ENCODE measurements at places on chromosomes 2 and 18. TPM values are rescaled to one million over a fixed set of nuclear protein-coding genes. Genes with fewer than 3 reads are reported as not detected.
A peak's percentile ranks its signal among the peaks of the same experiment; 100 is the strongest.

Gene SERPINB11
- total RNA-seq, result not detected

DNA sequence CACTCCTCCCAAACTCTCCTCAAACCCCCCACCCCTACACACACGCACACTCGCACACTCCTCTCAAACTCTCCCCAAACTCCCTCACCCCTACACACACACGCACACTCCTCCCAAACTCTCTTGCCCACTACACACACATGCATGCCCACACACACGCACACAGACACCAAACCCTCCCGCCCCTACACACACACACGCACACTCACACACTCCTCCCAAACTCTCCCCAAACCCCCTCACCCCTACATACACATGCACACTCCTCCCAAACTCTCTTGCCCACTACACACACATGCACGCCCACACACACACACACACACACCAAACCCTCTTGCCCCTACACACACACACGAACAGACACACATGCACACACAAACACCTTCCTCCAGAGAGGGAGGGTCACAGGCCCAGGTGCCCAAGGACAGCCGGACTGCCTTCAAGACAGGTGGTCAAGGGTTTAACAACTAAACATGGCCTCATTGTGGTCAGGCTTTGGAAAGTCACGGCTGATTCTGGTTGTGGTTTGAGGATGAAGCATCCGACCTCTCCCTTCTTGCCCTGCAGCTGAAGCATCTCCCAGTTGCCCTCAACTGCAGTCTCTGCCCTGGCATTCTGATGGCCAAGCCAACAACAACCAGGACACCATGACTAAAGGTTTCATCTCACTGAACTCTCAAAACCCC, 72.3 kb upstream of the SNTG2 start:
- H3K27me3 ChIP-seq, result no peaks in the 10 kb centered on the region
- H3K36me3 ChIP-seq, result no peaks in the 10 kb centered on the region
- H3K4me3 ChIP-seq, result no peak overlapping the region
- H3K27ac ChIP-seq, result no peak overlapping the region
- H3K4me1 ChIP-seq, result no peaks in the 10 kb centered on the region

DNA sequence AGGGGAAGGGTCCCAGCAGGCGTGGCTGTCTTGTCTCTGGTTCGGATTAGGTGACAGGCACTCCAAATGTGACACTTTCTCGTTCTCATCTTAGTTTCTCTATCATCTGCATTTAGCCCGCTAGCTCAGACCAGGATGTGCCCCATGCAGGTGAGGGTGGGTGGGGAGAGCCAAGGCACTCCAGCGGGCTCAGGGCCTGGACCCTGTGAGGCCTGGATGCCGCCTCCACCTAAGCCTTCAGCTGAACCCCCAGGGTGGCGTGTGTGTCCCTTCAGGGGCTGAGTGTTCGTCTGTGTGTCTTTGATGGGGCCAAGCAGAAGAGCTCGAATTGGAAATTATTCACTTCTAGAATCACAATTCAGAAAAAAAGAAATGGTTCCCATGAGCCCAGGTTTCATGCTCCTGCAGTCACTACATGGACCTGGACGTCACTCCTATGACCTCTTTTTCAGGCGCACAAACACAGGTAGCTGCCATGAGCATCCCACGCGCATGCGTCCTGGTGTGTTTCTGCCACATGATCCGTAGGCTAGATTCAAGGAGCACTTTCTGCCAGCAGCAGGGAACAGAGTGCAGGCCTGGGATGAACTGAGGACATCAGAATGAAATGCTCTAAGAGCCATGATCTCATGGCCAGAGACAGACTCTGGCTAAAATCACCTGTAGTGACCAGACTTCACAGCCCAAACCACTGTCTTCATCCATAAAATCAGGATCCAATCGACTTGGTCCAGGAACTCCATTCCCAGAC, 25.8 kb downstream of the CIDEA start:
- no peaks in the 10 kb centered on the region for H3K36me3 ChIP-seq
- DNase-seq, result no peak
- no peaks in the 10 kb centered on the region for H3K27me3 ChIP-seq
- peak overlapping the region; percentile 97 for H3K27ac ChIP-seq

Gene TCF23
- 31.5 TPM for total RNA-seq

Gene RPE
- 110 TPM for total RNA-seq

Gene SOX11
- not detected for total RNA-seq

GRCh38 chr18:48048251-48048650, 117.8 kb upstream of the SMAD2 start:
- no peak for DNase-seq
- H3K4me1 ChIP-seq, result no peaks in the 10 kb centered on the region
- no peaks in the 10 kb centered on the region for H3K36me3 ChIP-seq
- no peaks in the 10 kb centered on the region for H3K27me3 ChIP-seq
- no peak overlapping the region for H3K4me3 ChIP-seq

GRCh38 chr2:39871291-39871761, 92.3 kb upstream of the THUMPD2 start:
- no peaks in the 10 kb centered on the region for H3K27me3 ChIP-seq
- H3K4me1 ChIP-seq, result no peaks in the 10 kb centered on the region
- H3K27ac ChIP-seq, result no peak overlapping the region

DNA sequence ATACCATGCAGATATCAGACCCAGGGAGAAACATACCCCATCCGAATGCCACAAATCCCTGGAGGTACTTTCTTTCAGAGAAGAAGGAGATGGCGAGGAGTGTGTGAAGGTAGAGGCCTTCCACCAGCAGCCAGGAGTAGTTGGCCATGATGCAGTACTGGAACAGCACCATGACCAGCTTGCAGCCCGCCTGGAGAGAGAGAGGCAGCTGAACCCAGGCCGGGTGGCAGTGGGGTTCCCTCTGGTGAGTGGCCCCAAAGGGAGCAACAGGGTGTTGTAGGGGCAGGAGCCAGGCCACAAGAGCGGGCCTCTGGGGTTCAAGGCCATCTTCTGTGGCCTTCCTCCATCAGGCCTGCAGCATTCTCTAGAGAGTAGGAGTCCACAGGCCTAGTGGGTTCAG, 30.2 kb downstream of the TMEM37 start:
- DNase-seq, result no peak
- H3K27ac ChIP-seq, result no peak overlapping the region
- H3K36me3 ChIP-seq, result no peaks in the 10 kb centered on the region
- H3K4me1 ChIP-seq, result no peaks in the 10 kb centered on the region
- H3K27me3 ChIP-seq, result no peaks in the 10 kb centered on the region

GRCh38 chr18:30920351-30920750, 122.2 kb downstream of the DSC3 start:
- DNase-seq, result no peak
- H3K27ac ChIP-seq, result no peak overlapping the region
- H3K4me1 ChIP-seq, result no peaks in the 10 kb centered on the region
- no peak overlapping the region for H3K4me3 ChIP-seq
- H3K27me3 ChIP-seq, result no peaks in the 10 kb centered on the region

Gene STAT4
- total RNA-seq, result 0.51 TPM

DNA sequence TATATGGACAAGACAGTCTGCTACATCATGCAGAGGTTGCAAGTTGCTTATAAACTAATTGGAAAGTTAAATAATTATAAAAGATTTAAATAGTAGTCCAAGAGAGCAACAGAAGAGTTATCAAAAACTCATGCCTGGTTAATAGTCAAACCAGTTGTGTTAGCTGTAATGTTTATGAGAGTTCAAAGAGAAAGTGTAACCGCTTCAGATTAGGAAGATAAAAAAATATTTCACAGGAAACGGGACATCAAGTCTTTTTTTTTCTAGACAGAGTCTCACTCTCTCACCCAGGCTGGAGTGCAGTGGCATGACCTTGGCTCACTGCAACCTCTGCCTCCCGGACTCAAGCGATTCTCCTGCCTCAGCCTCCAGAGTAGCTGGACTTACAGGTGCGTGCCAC, 34.6 kb upstream of the RNF125 start:
- no peaks in the 10 kb centered on the region for H3K27me3 ChIP-seq
- no peaks in the 10 kb centered on the region for H3K4me1 ChIP-seq
- no peaks in the 10 kb centered on the region for H3K36me3 ChIP-seq
- no peak overlapping the region for H3K27ac ChIP-seq
- no peak overlapping the region for H3K4me3 ChIP-seq

- no peak overlapping the region for H3K4me3 ChIP-seq
- no peak for DNase-seq
- H3K36me3 ChIP-seq, result no peaks in the 10 kb centered on the region
- no peak overlapping the region for H3K27ac ChIP-seq
- no peaks in the 10 kb centered on the region for H3K27me3 ChIP-seq
These were observed 3.0 kb downstream of the KLHL41 start for GRCh38 chr2:169512525-169512924.

GRCh38 chr18:54100920-54101470, 123.5 kb downstream of the MBD2 start:
- no peak overlapping the region for H3K27ac ChIP-seq
- H3K4me1 ChIP-seq, result no peaks in the 10 kb centered on the region
- no peaks in the 10 kb centered on the region for H3K27me3 ChIP-seq
- no peak overlapping the region for H3K4me3 ChIP-seq

DNA sequence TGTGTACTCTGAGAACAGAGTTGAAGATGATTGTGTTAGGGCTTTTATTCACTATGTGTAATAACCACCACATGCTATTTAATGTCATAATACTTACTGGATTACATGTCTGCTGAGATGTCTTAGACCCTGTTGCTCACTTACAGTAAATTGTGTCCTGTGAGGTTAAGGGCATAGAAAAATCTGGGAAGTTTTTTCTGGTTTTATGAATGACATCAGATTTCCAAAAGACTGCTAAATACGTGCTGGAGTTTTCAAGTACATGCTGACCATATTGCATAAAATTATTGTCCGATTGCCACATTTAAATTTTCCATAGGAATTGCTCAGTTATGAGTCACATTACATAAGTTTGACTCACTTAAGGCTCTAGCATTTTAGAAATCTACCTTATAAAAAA, 96.7 kb upstream of the COL5A2 start:
- no peaks in the 10 kb centered on the region for H3K36me3 ChIP-seq
- no peaks in the 10 kb centered on the region for H3K27me3 ChIP-seq
- H3K4me1 ChIP-seq, result no peaks in the 10 kb centered on the region
- no peak overlapping the region for H3K27ac ChIP-seq

- no peak overlapping the region for H3K4me3 ChIP-seq
- H3K27me3 ChIP-seq, result peaks cover 5% of the 10 kb centered on the region
- H3K36me3 ChIP-seq, result no peaks in the 10 kb centered on the region
- no peak for DNase-seq
- H3K27ac ChIP-seq, result no peak overlapping the region
These were observed 77.1 kb upstream of the TGFA start for GRCh38 chr2:70630761-70631160.

Gene ACADL
- 4.4 TPM for total RNA-seq

Gene TEKT4
- total RNA-seq, result not detected

Gene LTBP1
- 89.6 TPM for total RNA-seq

Gene TRABD2A
- 3.0 TPM for total RNA-seq

Gene MFSD2B
- total RNA-seq, result 0.35 TPM

Gene ELOA2
- not detected for total RNA-seq

DNA sequence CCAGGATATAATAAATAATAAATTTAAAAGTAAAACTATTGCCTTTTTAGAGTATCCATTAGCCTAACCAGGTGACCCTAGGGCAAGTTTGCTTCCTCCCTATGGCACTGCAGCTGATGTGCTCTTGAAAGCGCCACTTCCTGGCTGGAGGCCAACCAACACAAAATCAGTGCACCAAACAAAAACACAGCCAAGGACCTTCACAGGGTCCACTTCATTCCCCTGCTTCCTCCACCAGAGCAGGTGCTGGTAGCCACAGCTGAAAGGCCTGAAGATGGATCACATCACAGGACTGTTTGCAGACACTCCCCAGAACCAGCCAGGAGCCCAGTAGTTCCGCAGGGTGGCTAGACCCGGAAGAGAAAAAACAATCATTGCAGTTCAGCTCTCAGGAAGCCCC, 108.8 kb downstream of the TWIST2 start:
- H3K4me3 ChIP-seq, result no peak overlapping the region
- no peaks in the 10 kb centered on the region for H3K27me3 ChIP-seq
- H3K4me1 ChIP-seq, result no peaks in the 10 kb centered on the region
- no peaks in the 10 kb centered on the region for H3K36me3 ChIP-seq

Gene UGGT1
- 34.3 TPM for total RNA-seq

DNA sequence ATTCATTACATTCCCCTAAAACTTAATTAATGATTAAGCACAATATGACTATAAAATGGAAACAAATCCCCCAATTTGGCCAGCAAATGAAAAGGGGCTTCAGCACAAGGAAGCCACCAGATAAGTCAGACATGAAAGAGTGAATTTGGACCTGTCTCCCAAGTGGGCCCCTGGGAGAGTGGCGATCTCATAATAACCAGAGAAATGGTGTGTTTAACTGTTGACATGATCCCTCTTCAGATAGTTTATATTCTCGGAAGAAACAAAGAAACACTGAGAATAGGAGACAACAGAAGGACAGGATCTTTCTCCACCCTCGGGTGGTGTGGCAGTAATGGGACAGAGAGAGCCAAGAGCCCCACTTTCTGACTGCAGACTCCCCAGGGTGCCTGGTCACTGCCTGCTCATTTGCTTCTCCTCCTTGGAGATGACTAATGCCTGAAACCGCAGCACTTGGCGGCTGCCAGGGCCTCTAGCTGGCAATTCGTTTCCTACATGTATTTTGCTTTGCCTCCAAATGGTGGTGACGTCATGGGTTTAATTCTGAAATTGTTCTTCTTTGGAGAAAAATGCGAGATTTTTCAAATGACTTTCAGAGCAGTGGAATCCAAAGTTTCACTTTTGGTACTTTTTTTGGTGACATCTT, 46.4 kb upstream of the SPP2 start:
- H3K27ac ChIP-seq, result no peak overlapping the region
- H3K27me3 ChIP-seq, result no peaks in the 10 kb centered on the region
- H3K4me3 ChIP-seq, result no peak overlapping the region
- DNase-seq, result no peak
- no peaks in the 10 kb centered on the region for H3K4me1 ChIP-seq

DNA sequence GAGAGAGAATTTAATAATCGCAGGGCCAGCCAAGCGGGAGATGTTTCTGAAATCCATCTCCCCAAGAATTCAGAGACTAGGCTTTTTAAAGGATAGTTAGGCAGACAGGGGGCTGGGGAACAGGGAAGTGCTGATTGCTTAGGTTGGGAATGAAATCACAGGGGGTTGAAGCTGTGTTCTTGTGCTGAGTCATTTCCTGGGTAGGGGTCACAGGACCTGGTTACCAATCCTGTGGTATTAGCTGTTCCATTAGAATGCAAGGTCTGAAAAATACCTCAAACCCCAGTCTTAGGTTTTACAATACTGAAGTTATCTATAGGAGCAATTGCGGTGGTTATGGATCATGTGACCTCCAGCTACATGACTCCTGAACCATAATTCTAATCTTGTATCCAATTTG, 4.6 kb downstream of the SP140 start:
- no peak overlapping the region for H3K27ac ChIP-seq
- no peaks in the 10 kb centered on the region for H3K27me3 ChIP-seq
- H3K36me3 ChIP-seq, result no peaks in the 10 kb centered on the region

GRCh38 chr2:83650898-83651297, 808.2 kb downstream of the SUCLG1 start:
- H3K4me3 ChIP-seq, result no peak overlapping the region
- no peaks in the 10 kb centered on the region for H3K27me3 ChIP-seq
- no peak overlapping the region for H3K27ac ChIP-seq
- no peak for DNase-seq
- H3K4me1 ChIP-seq, result no peaks in the 10 kb centered on the region
- H3K36me3 ChIP-seq, result no peaks in the 10 kb centered on the region

- H3K27ac ChIP-seq, result no peak overlapping the region
- no peaks in the 10 kb centered on the region for H3K36me3 ChIP-seq
- no peak overlapping the region for H3K4me3 ChIP-seq
- DNase-seq, result no peak
These were observed 110.9 kb downstream of the GLI2 start for GRCh38 chr2:120846406-120847095.
